ENCODE measurements at places on chromosomes 3 and 15. TPM values are rescaled to one million over a fixed set of nuclear protein-coding genes. Genes with fewer than 3 reads are reported as not detected.

- no peaks in the 10 kb centered on the region for H3K27me3 ChIP-seq
- H3K4me3 ChIP-seq = no peak overlapping the region
Measured at GRCh38 chr3:62567097-62568021, 194.0 kb upstream of the FEZF2 start.

- DNase-seq = no peak
- no peaks in the 10 kb centered on the region for H3K27me3 ChIP-seq
- H3K36me3 ChIP-seq = peaks cover 5% of the 10 kb centered on the region
- peaks cover 3% of the 10 kb centered on the region for H3K4me1 ChIP-seq
- H3K4me3 ChIP-seq = no peak overlapping the region
- H3K27ac ChIP-seq = no peak overlapping the region
Measured at GRCh38 chr3:56938530-56938929, 121.9 kb upstream of the SPATA12 start.

DNA sequence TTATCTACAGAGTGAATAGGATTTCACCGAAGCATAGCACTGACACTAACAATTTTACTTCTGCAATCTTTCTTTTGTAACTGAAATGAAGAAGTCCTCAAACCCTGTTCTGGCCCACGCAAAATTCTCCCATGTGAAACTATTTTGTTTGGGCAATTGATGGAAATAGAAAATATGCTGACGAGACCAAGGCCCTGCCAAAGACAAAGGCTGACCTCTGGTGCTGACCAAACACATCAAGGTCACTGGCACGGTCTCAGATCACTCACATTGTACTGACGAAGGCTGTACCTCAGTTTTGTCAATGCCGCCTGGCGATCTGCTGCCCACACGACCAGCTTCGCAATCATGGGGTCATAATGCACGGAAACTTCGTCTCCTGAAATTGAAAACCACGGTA, 58.4 kb upstream of the DCUN1D1 start:
- H3K4me3 ChIP-seq = no peak overlapping the region
- no peak for DNase-seq
- no peak overlapping the region for H3K27ac ChIP-seq
- H3K27me3 ChIP-seq = no peaks in the 10 kb centered on the region
- no peaks in the 10 kb centered on the region for H3K4me1 ChIP-seq

- no peak for DNase-seq
- no peaks in the 10 kb centered on the region for H3K36me3 ChIP-seq
- no peak overlapping the region for H3K27ac ChIP-seq
Measured at GRCh38 chr3:187454085-187454815, 86.1 kb downstream of the RTP4 start.

ZNF80 gene
- total RNA-seq = 0.06 TPM

- no peak overlapping the region for H3K4me3 ChIP-seq
- peaks cover 4% of the 10 kb centered on the region for H3K4me1 ChIP-seq
- no peaks in the 10 kb centered on the region for H3K27me3 ChIP-seq
- DNase-seq = no peak
- no peak overlapping the region for H3K27ac ChIP-seq
Measured at GRCh38 chr3:61841988-61842387, 280.6 kb downstream of the PTPRG start.

EPB42 gene
- total RNA-seq = 5.6 TPM
